ENCODE measurements at places on chromosomes 6 and 20.

DNA sequence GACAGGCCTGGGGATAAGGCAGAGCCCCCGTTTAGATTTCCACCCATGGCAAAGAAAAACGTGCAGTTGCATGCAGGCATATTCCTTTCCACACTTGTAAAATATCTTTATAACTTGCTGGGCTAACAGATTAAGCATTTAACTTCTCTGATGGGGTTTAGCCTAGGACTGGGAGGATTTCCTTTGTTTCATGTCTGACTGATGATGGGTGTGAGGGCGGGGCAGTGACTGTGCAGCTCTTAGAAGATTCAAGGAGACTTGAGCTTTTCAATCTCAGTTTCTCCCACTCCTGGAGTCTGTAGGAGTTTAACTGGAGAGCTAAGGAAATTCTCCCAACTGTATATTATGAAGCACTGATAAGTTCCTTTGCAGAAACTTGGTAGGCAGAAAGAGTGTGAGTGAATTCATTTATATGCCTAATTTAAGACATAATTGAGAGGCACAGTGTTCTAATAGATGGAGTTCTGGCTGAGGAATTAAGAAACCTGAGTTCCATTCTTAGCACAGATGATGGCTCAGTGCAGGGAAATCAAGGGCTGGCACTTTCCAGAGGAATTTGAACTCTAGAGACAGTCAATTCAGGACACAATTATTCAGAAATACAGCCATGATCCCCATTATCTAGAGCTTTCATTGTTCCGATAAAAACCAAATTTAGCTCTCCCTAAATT is 214.6 kb upstream of the CNR1 start:
- DNase-seq: no peak

DNA sequence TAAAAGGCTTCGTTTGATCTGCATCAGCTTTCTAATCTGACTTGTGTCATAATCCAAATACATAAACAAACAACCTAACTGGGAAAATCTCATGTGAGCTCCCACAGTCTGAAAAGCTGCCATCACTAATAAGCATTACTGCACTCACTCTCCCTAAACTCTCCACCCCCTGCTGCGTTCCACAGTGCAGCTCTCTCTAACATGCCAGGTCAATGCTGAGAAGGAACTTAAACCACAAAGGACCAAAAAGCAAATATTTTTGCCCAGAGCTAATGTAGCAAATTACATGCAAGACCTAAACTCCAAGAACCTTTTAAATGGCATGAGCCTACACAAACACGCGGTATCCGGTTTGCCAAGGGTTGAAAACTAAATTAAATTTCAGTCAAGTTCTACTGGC is 542.3 kb upstream of the JARID2 start:
- DNase-seq: no peak

- no peak for DNase-seq
Observed at GRCh38 chr6:85795945-85796344, 153.3 kb upstream of the SYNCRIP start.

DNA sequence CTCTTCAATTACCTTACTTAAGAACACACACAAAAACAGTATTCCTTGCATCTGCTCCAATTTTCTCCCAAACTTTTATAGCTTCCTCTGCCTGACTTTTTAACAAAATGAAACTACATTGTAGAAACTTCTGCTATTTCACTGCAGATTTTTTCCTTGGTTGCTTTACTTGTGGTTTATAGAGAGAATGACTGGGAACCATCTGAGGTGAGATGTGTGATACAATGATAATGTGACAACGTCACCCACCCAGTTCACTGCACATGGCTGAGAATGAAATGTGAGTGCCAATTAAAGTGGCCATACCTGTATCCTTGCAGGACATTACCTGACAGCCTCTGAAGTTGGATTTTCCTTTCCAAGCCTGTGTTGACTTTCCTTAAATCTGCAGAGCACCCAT is 258.4 kb downstream of the CD83 start:
- DNase-seq: no peak
